ENCODE measurements at places on chromosomes 6 and 20.

DNA sequence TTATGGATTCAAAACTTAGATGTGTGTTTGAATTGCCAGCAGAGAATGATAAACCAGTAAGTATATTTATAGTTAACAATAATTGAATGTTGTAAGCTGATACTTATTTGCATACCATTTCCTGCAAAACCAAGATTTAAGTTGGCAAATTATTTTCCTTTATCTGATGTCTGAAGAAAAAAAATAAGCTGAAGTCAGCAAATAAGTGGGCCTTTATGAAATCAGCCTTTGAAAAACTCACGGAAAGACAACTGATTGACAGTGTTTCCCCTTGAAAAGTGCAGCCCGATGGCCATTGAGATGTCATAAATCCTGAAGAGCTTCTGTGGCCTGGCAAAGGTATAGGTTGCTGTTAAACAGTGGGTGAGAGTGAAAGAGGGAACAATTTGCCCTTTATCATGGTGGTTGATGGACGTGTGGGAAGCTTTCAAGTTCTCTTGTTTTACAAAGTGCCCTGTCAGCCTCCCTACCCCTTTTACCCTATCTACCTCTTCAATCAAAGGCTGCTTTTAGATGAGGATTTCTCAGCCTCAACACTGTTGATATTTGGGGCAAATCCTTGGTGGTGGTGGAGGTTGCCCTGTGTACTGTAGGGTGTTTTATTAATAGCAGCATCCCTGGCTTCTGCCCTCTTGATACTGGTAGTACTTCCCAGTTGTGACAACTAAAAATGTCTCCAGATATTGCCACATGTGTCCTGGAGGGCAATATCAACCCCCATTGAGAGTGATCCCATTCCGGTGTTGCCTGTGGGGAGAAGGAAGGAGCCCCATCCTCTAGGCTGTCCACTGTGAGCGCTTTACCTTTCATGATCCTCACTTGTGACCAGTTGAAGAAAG lies 50.2 kb downstream of the VAPB start:
- DNase-seq, result no peak

DNA sequence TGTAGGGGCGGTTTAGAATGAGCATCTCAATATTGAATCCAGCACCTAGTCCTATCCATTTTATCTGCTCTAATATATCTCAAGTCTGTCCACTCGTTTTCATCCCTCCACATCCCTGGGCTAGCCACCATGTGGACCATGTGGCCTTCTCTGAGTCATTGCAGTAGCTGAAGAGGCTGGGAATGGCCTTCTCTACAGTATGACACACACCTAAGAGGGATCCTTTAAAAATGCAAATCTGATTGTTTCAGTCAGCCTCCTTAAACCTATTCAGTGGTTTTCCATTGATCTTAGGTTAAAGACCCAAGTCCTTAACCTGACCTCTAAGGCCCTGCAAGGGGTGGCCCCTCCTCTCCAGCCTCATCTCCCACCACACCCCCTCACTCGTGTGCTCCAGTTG lies 9.4 kb downstream of the RING1 start:
- no peak for DNase-seq

- DNase-seq, result no peak
Measured at GRCh38 chr20:19642860-19643259, 115.2 kb upstream of the RIN2 start.

- DNase-seq, result no peak
Measured at GRCh38 chr20:57503035-57503658, 21.8 kb downstream of the CTCFL start.

GRCh38 chr20:47146686-47147085 lies 209.8 kb downstream of the ZMYND8 start:
- DNase-seq, result no peak

DNA sequence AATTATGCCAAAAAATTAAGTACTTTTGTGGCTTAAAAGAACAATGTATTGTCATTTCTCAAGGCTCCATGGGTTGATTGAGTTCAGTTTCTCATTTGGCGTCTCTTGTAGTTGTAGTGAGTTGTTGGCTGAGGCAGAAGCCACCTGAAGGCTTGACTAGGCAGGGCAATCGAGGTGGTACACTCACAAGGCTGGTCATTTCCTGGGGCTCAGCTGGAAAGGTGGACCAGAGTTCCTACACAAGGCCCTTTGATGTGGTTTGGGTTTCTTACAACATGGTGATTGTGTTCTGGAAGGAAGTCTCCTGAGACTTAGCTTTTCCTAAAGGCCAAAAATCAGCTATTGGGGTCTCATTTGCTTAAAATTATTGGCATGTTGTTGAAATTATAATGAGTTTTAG lies 22.6 kb downstream of the MAS1 start:
- DNase-seq, result no peak

DNA sequence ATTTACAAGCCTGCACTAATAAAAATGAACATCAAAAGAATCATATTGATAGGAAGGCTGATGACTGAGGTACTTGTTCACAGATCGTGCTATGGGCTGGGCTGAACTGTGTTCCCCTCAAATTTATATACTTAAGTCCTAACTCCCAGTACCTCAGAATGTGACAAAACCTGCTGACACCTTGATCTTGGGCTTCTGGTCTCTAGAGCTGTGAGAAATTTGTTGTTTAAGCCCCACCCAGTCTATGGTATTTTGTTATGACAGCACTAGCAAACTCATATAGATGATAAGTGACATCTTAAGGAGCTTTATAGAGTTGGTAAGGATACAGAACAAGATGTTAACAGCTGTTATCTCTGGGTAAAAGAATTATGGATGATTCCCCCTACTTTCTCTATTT lies 13.8 kb downstream of the UBE2V1 start:
- DNase-seq, result no peak

DNA sequence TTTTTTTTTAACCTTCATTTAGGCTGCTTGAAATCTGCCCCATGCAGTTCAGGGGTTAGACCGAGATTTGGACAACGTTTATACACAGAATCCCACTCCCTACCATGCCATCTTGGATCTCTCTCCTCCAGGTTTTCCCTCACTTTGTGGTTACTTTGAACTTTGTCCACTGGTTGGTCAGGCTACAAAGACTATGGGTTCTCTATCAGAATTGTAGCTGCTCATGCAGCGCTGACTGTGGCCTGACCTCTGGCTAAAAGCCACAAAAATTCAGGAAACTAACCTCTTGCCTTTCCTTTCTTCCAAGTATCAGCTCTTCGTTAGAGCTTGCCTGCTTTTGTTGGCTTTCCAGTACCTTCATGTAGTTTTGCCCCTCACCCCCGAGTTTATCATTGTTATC lies 44.9 kb upstream of the KCNG1 start:
- DNase-seq, result no peak

- no peak for DNase-seq
Measured at GRCh38 chr6:167794161-167795157, 32.3 kb upstream of the AFDN start.

DNA sequence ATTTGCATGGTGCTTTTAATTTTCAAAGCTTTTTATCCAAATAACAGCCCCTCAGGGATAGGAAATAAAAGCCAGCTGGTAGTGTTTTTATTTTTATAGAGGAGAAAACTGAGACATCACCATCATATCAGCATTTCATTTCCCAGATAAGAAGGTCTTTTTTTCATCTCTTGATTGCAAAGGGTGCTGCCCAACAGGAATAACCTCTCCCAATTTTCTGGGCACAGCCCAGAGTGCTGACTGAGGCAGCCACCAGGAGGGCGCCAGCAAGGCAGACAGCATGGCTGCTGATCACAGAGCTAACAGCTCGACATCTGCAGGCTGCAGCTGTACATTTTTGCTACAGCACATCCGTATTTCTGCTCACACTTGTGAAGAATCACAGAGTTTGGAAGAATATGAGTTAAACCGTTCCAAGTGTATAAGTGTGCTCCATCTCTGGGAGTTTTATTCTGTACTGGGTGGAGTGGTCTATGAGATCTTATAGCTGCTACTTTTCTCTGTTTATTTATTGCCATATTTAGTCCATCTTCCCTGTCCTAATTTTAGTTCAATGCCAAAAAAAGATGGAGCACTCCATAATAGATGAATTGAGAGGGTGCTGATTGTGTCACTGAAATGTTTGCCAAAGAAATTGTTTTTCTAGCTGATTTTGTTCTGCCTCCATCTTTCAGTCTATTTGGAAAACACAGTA lies 85.5 kb upstream of the C20orf144 start:
- no peak for DNase-seq

DNA sequence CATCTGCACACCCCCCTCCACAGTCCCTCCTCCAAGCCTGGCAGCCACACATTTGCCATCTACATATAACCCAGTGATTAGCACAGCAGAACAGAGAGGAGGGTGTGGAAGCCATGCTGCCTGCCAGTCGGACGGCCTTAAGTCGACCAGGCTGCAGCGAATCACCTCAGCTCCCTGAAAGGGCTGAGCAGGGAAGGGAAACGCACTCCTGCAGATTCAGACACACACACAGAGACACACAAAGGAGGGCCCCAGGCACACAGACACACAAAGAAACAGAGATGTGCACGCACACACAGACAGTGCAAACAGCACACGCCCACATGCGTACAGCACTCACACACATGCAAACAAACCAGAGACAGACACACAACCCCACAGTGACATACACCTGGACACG lies 11.2 kb upstream of the SIRPA start:
- no peak for DNase-seq

- no peak for DNase-seq
Measured at GRCh38 chr6:71733970-71734899, 152.1 kb upstream of the RIMS1 start.

DNA sequence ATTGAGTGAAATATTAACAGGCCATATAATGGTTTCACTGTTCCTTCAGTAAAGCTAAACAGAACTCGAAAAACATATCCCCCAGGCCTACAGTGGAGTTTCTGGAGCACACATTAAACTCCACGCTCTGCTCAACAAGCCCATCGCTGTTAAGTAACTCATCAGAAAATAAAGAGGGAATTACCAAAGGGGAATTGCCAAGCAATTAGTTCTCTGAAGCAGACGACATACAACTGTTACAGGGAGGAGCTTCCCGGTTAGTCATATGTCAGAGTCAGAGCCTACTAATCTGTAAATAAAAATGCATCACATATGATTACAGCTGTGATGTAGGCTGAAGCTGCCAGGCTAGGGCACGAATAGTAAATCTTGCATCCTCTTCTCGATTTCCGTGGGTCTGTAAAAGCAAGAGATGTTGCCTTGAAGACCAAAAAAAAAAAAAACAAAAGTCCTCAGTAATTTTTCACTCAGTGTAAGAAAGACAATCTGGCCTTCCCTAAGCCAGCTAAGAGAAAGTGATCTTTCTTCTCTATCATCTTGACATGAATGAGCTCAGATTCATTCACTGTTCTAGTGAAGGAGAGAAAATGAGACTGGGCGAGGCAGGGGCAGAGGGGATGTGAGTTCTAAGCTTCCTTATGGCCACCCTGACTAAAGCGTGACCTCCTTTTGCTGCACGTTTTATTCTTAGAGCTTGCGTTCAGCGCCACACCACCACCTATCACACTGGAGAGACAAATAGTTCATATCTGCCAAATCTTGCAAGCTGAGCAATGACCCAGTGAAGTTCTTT lies 13.8 kb downstream of the ATXN1 start:
- DNase-seq, result no peak

DNA sequence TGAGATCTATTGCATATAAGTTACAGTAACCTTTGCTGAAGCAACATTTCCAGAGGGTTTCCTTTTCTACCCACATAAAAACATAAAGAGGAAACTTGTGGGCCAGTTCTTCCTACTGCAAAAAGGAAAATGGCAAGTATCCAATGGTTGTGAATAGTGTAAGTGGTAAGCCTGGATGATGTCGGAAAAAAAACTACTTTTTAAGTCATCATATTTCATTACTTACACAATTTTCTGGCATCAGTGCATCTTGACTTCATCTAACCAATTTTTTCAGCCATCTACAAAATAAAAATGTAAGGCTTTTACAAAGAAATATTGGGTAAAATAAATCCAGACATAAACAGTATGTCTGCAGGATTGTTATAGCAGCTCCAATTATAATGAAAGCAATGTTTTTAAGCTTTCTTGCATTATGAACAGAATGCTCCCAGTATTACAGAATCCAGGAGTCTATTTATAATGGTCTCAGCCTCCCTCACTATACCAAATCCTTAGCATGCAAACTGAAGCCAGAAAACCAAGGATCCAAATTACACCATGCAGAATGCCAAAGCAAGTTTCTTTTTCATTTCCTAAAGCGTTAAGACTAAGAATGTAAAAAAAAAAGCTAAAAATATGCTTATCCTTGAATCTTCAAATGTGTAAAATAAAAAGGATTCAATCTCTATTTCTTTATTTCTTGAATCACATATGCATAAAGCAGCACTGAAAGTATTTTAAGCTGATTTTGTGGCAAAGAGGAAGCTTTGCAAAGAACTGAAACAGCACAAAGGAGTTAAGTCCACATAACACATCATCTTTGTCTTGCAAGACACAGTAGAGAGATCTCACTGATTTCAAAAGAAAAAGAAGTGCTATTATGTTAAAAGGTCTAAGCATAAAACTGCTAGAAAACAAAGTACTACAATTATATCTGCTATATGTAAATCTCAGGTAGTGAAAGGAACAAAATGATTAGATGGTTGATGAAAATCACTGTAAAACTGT lies 126.8 kb upstream of the HMGCLL1 start:
- no peak for DNase-seq

DNA sequence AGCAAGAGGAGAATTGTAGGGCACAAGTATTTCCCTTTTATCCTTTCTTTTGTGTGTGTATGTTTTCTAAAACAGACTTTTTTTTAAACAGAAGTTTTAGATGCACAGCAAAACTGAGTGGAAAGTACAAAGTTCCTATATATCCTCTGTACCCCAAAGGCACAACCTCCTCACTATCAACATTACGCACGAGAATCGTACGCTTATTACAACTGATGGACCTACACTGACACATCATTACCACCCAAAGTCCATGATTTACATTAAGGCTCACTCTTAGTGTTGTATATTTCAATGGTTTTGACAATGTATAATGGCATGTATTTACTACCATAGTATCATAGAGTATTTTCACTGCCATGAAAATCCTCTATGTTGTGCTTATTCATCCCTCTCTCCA lies 32.6 kb downstream of the MAN1A1 start:
- DNase-seq, result no peak

- no peak for DNase-seq
Measured at GRCh38 chr6:154814063-154814462, 80.8 kb downstream of the SCAF8 start.

DNA sequence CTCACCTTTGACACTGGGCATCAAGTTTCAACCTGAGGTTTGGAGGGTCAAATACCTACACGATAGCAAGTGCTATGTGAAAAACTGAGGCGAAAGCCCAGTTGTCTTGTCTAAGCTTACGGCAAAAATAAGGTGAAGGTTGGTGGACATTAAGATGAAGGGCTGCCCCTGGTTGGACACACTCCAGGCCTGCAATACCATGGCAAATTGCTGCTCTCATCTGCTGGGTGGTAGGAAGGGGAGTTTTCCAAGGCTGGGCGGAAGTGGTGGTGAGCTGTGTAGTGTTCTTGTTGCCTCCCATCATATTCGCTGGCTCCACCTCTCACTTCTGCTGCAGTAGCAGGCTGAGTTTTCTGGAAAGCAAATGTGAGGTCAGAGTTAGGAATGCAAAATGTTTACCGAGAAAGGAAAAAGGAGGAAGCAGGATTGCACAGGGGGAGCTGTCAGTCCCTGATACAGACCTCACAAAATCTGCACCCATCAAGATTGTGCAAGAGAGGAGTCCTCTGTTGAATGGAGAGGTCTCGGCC lies 33.7 kb downstream of the SCP2D1 start:
- DNase-seq, result no peak
